Urinary bladder (tissue), 4 donors: ENCODE measurements at places on chromosomes 16 and 17.

DNA sequence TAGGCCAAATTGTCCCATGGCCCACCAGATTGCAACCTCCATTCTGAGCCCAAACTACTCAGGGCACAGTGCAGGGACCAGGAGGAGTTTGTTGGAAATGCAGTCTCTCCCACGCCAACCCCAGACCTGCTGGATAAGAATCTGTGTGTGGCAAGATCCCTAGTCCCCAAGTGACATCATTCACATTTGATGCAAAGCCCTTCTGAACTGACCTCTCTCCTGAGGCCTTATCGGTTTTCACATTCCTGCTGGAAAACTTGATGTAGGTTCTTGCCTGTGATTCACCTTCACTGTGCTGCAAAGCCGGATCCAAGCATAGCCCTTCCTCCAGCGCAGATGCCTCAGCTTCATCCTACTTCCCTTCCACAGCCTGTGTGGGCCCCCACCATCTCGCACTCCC, 6.6 kb upstream of the SHCBP1 start:
- no peak for DNase-seq

DNA sequence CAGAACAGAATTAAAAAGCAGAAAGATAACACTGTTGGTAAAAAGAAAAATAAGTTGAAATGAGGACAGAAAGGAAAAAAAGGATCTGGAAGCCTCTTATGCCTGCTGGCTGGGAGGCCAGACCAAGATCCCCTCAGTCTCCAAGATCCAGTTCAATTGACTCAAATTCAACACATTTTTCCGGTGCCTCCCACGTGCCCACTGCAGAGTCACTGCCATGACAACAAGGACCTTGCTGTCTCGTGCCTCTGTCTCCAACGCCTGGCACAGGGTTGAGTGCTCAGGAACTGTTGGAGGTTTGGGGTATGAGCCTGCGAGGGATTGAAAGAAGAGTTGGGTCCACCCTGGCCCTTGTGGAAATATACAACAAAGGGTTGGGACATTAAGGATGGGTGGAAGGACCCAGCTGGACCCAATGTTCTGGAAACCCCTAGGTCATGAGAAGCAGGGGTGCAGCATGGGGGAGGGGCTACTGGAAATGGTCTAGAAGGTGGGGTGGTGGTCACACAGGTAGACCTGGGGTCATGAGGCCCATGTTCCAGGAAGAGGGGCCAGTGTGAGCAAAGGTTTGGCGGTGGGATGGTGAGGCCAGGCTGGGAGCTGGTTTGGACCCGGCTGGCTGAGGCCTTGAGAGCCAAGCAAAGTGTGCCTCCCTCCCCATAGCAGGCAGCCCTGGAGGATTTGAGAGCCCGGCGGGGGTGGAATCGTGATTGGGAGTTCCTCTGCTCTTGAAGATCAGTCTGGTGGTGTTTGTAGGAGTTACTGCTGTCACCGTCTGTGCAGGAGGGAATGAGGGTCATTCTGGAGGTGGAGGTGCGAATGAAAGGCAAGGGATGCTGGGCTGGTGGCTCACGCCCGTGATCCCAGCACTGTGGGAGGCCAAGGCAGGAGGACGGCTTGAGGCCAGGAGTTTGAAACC, 1.3 kb downstream of the IL34 start:
- no peak for DNase-seq

- no peak for DNase-seq
These were observed 668 bp downstream of the ATPAF2 start for GRCh38 chr17:18038149-18038850.

DNA sequence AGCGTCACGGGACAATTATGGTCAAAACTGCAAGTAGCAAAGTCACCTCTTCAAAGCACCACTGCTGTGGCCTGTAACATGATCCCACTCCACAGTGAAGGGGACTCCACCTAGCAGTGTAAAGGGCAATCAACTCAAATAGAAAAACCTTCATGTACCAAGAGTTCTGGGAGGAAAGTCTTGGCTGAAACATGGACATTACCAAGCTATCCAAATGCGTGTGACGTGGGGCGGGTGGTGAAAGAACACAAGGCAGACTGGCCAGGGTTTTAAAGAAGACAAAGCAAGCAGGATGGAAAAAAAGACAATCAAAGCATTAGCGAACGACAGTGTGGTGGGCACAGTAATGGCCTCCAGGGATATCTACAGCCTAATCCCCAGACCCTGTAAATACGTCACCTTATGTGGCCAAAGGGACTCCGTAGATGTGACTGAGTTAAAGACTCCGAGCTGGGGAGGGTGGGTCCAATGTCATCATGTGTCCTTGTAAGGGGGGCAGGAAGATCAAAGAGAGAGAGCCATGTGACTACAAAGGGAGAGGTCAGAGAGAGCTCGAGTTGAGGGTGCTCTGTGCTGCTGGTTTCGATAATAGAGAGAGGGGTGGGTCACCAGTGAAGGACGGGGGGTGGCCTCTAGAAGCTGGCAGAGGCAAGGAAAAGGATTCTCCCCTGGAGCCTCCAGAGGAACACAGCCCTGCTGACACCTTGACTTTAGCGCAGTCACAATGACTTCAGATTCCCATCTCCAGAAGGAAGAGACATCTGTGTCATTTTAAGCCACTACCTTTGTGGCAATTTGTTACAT, 6.0 kb downstream of the HSDL1 start:
- peak; percentile 20 for DNase-seq

DNA sequence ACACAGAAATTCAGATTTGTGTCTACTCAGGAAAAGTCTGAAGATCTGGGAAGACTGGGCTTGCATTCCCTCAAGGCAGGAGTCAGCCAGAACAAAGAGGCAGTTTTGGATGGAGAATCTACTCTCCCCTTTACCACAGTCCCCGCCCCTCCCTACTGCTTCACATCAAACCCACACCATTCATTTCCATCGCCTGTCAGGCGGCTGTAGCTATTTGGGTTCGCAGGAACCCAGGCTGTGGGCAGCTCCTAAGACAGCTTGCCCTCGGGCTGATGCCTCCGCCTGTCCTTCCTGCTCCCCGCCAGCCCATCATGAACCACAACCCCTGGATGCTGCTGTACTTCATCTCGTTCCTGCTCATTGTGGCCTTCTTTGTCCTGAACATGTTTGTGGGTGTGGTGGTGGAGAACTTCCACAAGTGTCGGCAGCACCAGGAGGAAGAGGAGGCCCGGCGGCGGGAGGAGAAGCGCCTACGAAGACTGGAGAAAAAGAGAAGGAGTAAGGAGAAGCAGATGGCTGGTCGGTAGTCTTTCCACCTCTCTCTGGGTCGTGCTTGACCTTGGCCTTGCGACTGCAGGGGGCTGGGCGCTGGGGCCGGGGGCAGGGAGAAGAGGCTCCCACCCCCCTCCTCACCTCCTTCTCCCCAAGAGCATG, 27.0 kb upstream of the ABCC3 start:
- no peak for DNase-seq

DNA sequence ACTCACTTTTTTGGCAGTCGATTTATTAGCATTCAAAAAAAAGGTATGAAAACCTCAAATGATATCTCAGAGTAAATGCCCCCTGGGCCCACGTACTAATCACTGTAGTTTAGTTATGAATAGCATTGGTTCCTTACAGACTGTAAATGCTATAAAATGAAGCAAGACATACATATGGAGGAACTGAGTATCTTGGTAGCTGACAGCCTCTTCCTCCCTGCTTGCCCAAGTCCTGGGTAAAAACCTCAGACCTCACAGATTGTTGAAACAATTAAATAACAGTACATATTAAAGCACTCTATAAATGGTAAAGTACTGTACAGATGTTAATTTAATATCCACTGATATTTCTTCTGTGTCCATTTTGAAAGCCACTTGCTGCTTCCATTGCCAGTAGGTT, 33.2 kb upstream of the ABCC11 start:
- no peak for DNase-seq
